ENCODE measurements at places on chromosomes 16 and 17.

GRCh38 chr16:86218479-86219170, 291.7 kb upstream of the FOXF1 start:
- no peak for DNase-seq

DNA sequence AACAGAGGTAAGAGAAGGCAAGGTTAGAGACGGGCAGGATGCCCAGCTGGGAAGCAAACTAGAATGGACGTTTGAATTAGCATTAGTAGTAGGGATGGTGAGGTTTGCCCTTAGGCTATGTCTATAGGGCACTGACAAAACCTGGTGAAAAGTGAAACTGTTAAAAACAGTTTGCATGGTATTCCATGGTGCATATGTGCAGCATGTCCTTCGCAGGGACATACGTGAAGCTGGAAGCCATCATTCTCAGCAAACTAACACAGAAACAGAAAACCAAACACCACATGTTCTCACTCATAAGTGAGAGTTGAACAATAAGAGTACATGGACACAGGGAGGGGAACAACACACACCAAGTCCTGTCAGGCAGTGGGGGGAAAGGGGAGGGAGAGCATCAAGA, 25.8 kb downstream of the NACA2 start:
- no peak for DNase-seq

DNA sequence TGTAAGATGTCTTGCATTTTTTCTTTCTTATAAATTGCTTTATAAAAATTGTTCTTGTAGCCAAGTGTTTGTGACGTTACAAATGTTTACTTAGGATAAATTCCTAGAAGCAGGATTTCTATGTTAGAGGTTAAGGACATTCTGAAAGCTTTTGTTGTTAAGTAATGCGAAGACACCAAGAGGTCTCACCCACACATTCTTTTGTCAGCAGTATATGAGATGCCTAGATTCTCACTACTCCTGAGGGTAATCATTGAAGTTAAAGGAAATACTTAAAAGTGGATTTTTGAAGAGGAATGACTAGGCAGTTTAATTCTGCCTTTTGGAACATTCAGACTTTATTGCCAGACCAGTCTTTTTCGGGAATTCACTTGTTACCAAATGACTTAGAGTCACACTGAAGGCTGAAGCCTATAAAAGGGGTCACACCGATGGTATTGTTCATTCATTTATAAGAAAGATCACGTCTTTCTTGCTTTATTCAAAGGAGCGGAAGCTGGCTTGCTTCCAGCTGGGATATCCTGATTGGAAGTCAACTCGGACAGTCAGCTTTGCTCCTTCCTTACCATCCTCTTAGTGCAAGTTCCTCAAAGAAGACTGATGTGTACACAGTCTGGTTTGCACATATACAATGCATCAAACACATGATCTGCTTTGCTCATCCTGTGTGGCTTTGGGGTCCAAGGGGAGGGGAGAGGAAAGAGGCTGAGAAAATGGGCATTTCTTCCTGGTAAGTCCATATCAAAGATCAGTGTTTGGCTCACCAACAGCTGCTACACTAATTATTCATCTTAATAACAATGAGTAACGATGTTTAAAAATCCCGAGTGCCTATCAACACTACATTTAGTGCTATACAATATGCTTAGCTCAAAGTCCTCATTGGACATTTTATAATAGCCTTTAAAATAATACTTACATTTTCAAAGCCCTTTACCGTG, 160.0 kb downstream of the MAP2K6 start:
- DNase-seq = no peak

DNA sequence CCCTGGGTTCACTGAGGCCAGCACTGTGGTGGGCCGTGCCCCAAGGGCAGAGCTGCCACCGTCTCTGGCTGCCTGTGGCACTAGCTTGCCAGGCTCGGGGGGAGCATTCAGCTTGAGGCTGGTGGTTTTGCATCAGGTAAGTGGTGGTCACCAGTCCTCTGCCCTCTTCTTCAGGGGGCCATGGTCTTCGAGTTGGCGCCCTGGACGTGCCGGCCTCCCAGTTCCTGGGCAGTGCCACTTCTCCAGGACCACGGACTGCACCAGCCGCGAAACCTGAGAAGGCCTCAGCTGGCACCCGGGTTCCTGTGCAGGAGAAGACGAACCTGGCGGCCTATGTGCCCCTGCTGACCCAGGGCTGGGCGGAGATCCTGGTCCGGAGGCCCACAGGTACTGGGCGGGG, 32.2 kb downstream of the TSC2 start:
- no peak for DNase-seq

- no peak for DNase-seq
These were observed 7.8 kb upstream of the EFTUD2 start for GRCh38 chr17:44906763-44907728.

Measured in SHP77 treated with DMSO at 0.1 percent for 48 hours (cell line).